ENCODE measurements at places on chromosomes 12 and 14. TPM values are rescaled to one million over a fixed set of nuclear protein-coding genes. Genes with fewer than 3 reads are reported as not detected.
A peak's percentile ranks its signal among the peaks of the same experiment; 100 is the strongest.

DNA sequence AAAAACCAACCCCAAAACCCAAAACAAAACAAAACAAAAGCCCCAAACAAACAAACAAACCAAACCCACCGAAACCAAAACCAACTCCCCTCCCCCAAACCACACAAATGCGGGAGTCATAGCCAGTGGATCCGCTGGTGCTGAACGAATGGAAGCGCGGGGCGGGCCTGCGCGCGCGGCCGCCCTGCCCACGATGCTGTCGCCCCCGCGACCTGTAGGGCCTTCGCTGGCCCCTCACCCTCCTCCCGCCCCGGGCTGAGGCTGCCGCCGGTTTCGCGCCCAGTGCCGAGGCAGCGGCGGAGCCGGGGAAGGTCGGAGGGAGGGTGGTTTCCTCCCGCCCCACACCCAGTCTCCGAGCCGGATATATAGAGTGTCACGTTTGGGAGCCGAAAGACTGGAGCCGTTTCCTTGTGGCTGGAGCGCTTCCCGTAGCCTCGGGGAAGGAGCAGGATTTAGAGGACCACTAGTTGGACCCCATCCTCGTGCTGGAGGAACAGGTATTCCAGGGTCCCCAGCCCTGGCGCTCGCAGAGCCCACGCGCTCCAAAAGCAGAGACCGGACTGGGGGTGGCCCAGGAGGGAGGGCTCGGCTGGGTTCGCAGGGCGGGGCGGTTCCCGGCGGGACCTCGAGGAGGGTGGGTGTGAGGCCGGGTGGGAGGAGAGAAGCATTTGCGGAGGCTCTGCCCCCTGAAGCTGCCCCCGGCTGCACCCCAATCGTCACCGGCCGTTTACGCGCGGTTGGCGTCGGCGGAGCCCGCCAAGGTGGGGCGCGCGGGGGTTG, at the start of gene FAR2:
Gene FAR2, plus strand, starts transcription at position 368 of the 780 bp plus-strand sequence. CDS start 121,172 bp downstream, outside the sequence.
- peak; percentile 35 for DNase-seq

DNA sequence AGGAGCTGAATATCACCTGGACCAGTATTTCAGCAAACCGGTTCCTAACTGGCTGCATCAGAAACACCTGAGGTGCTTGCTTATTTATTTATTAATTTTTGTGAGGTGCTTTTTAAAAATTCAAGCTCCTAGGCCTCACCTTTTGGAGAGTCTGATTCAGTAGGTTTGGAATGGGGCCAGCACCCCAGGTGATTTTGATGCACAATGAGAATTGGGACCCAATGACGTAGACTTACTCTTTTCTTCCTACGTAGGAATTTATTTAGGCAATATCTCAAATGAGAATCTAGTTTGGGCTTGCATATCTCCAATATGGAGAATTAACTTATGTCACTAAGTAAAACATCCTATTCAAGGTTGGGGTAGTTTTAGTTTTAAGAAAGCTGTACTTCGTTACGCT, 7.3 kb downstream of the YEATS4 start:
- DNase-seq: no peak

- DNase-seq: no peak
Measured at GRCh38 chr12:131089531-131090273, 136.0 kb downstream of the ADGRD1 start.

DNA sequence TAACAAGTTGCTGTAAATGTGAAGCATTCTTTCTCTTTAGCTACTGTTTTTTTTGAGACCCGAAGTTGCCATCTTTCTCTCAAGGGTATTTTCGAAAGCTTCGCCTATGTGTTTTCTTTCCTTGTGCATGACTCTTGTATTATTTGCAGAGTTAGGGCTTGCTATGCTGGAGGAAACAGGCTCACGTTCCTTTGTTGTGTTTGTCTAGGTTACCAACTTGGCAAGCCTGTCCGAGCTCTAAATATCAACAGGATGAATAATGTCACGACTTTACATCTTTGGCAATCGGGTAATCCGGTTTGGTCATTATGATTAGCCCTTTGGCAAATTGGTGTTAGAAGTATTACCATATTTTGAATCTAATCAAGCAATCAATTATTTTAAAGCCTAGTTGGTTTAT, 15.9 kb upstream of the ATP6V0A2 start:
- DNase-seq: no peak

GRCh38 chr12:67358781-67359338, 89.7 kb downstream of the CAND1 start:
- no peak for DNase-seq

GRCh38 chr14:103684471-103684870, 30.8 kb downstream of the XRCC3 start:
- no peak for DNase-seq

- no peak for DNase-seq
Measured at GRCh38 chr14:69671365-69672030, 60.1 kb downstream of the SUSD6 start.

The GLIPR1L1 gene
- not detected for total RNA-seq

The FAM181A gene
- 13.4 TPM for total RNA-seq

The KRT83 gene
- not detected for total RNA-seq

The TBX5 gene
- total RNA-seq: not detected

The EGLN3 gene
- total RNA-seq: 0.89 TPM

The DLST gene
- total RNA-seq: 97.4 TPM

Data from neural crest cell (in vitro differentiated cells).